ACHN (cell line): ENCODE measurements at places on chromosomes 2 and 18.

GRCh38 chr18:34153711-34154110, 71.0 kb downstream of the NOL4 start:
- peak; percentile 15 for DNase-seq

GRCh38 chr18:59660786-59661743, 36.2 kb downstream of the CCBE1 start:
- no peak for DNase-seq

DNA sequence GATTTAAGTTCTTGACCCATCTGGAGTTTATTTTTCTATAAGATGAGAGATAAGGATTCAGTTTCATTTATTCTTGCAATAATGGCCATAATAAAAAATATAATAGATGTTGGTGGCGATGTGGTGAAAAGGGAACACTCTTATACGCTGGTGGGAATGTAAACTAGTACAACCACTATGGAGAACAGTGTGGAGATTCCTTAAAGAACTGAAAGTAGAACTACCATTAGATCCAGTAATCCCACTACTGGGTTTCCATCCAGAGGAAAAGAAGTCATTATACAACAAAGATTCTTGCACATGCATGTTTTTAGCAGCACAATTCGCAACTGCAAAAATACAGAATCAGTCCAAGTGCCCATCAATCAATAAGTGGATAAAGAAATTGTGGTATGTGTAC, 1040.5 kb upstream of the GYPC start:
- no peak for DNase-seq

DNA sequence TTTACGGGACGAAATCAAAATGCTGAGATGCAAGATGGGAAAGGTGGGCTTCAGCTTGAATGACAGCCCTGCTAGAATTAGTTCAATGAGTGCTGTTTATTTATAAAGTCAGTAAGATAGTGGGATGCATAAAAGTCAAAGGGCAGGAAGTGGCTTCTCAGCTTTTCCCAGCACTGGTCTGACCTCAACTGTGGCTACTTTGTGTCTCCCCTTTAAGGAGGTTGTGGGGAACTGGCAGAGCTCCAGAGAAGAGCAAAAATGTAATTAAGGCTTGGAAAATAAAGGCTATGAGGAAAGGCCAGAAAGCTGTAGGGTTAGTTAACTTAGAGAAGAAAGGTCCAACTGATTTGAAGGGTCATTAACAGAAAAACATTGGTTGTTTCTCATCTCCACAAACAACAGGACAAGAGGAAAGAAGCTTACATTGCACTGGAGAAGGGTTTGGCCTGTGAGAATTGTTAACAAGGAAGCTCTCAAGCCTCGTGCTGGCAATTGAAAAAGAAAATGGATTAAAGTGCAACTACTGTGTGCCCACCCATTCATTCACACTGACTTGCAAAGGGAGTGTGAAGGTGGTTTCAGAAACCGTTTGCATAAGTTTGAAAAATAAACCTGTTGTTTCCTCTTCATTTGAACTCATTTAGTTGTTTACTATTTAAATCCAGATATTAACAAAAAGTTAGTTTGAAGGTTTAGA, 68.8 kb upstream of the CD28 start:
- DNase-seq = no peak

DNA sequence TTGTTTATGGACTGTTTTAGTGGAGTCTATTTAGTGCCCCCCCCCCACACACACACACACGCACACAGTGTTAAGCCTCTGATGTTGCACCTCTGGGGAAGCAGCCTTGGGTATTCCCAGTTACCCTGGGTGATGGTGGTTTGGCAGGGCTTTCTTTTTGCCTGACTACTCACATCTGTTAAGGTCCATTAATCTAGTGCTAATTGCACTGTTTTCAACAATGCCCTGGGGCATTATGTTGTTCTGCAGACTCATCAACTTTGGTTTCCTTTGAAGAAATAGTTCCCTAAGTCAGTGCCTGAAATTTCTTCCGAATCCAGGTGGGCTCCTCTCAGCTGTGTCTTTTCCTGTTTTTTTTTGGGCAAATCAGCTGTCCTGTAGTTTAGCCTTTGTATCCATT, 34.7 kb downstream of the SPOPL start:
- no peak for DNase-seq

- DNase-seq = no peak
Measured at GRCh38 chr2:7020059-7020458, 102.8 kb downstream of the RNF144A start.

DNA sequence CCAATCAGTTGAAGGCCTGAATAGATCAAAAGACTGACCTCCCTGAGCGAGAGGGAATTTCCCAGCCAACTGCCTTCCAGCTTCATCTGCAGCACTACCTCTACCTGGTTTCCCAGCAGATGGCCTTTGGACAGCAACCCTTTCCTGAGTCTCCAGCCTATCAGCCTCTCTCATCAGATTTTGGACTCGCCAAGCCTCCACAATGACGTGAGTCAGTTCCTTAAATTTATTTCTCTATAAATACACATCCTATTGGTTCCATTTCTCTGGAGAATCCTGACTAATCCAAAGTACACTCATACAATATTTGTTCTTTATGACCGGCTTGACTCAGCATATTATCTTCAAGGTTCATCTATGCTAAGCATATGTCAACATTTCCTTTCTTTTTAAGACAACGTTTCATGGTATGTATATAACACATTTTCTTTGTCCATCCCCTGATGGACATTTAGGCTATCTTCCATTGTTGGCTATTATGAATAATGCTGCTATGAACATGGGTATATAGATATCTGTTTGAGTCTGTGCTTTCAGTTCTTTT, 294.6 kb downstream of the LRATD1 start:
- DNase-seq = no peak

- DNase-seq = no peak
Measured at GRCh38 chr18:70036771-70037347, 89.2 kb upstream of the CD226 start.

GRCh38 chr2:8774371-8774770, 63.0 kb downstream of the KIDINS220 start:
- DNase-seq = no peak

- no peak for DNase-seq
Measured at GRCh38 chr2:237888389-237888788, 29.0 kb downstream of the RAMP1 start.

- no peak for DNase-seq
Measured at GRCh38 chr2:211435331-211435730, 878.9 kb downstream of the CPS1 start.

GRCh38 chr2:151459358-151459757, 49.7 kb downstream of the RIF1 start:
- no peak for DNase-seq

- no peak for DNase-seq
Measured at GRCh38 chr2:150491943-150492342, 4.5 kb upstream of the RND3 start.

- no peak for DNase-seq
Measured at GRCh38 chr2:17515652-17516051, 2.6 kb downstream of the RAD51AP2 start.

DNA sequence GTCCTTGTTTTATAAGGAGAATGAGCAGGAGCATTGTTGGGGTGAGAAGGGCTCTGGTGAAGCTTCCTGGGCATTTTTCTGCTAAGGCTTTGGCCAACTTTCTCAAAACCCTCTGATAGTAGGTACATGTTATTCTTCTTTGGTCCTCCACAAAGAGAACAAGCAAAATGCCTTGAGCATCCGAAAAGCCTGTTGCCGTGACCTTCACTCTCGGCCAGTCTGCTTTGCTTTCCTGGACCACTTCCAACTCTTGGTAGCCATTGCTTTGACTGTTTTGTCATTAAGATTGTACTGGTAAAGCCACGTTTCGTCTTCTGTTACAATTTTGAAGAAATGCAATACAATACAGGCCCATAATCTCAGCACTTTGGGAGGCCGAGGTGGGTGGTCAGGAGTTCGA, 27.4 kb upstream of the ALLC start:
- DNase-seq = no peak

GRCh38 chr2:23034996-23035395, 350.0 kb upstream of the KLHL29 start:
- no peak for DNase-seq

DNA sequence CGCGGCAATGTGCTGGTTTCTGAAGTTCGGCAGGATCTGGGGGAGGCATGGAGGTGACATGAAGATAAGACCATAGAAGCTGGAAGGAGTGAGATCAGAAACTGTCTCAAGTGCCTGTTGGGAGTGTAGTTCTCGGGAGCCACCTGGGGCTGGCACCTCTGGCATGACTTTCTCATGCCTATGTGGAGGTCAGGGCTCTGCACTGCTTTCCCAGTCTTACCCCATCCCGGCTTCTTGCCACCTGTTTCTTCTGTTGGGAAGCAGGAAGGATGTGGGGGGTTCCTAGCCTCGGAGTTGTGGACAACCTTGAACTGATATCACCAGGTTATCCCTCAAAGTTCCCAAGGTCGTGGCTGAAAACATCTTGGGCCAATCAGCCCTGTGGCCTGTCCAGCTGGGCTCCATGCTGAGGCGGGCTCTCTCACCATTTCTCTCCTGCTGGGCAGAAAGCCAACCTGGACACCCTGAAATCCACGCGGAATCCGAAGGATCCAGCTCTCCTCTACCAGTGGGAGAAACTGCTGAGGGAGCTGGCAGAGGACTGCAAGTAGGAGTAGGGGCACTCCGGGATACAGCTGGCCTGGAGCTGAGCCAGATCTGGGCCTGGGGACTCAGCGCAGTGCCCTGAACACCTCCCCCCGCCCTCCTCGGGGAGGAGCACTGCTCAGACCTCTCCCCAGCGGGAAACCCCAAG, 42.5 kb downstream of the FER1L5 start:
- DNase-seq = no peak

- no peak for DNase-seq
Measured at GRCh38 chr2:131027566-131028528, 65.4 kb downstream of the FAM168B start.

GRCh38 chr2:96251721-96252292, 14.0 kb downstream of the TMEM127 start:
- DNase-seq = peak; percentile 95

DNA sequence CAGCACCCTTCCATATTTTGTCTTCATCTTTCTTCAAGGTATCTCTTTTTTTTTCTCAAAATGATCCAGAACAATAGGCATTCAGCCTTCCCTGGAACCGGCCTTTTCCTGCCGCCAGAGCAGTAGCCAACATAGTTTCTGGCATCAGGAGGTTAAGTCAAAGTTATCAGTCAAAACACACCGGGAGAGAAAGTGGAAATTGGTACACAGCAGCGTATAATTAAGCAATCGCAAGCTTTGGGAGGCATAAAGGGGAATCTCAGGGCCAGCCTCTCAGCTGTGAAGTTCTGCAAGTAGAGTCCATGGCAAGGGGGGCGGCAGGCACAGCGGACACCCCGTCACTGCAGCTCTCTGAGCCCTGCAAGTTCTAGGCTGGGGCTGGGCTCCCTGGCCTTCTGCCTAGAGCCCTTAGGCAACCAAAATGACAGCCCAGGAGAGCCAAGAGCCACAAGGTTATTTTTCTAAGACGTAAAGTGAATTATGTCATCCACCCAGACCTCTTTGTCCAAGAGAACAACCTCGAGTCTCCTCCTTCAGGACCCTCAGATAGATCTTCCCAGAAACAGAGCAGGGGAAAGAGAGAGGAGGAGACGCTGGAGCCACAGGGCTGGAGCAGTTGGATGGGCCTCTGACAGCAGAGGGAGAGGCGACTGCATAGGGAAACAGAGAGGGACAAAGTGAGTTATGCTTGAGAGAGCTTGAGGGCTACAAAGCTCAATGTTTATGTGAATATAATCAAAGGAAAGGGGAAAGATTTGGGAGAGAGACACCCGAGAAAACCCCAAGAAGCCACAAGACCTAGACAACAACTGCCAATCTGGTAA, 114.7 kb downstream of the BCL2L11 start:
- DNase-seq = no peak

DNA sequence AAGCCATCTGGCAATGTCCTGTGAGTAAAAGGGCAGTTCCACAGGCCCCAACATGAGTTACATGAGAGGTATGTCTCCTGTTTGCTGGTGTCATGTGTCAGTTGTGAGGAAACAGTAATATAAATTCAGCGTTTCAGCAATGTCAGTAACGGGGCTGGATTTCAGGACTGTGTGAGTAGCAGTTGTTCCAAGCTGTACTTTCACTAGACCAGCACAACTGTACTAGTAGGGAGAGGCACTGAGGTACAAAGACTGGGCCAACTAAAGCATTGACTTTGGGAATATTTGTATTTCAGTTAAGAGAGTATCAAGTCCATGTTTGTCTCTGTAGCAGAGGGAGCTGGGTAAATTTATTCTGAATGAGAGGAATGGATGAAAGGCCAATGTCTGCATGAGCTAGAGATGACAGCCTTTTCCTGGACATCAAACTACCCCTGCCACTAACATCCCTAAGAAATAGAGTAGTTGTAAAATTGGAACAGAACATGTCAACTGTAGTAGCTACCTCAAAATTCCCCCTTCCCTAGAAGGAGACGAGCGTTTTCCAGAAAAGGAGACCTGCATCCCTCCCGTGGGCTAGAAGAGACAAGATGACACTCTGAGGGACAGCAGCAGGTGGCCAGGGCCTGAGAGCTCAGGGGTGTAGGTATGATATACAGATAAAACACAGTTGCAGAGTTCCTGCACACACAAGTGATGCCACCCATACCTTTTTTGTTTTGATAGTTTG, 24.4 kb downstream of the EIF4E2 start:
- no peak for DNase-seq

DNA sequence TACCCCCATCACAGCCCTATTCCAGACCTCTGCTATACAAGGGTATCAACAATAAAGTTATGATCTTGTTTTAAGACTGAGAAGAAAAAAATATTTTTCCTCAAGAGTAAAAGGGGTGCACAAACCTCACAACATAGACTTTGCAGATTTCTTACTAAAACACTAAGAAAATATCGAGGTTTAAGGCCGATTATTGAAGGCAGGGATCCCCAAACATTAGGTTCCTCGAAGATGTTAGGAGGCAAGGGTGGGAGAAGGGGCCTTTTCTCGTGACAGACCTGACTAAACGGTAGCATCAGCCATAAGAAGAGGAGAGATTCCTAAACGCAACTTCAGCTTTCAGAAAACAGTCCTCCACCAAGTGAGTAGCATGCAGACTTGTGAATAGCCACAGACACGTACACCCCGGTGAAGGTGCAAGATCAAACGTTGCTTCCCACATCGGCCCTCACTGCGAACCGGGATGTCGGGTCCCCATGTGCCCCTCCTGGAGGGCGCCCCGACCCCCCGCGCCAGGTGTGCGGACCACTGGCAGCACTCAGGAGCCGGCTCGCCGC, 678 bp downstream of the PIAS2 start:
- peak; percentile 33 for DNase-seq

GRCh38 chr2:237315170-237315828, 98.7 kb downstream of the COL6A3 start:
- DNase-seq = no peak

GRCh38 chr2:43083710-43084698, 142.4 kb downstream of the ZFP36L2 start:
- DNase-seq = no peak

DNA sequence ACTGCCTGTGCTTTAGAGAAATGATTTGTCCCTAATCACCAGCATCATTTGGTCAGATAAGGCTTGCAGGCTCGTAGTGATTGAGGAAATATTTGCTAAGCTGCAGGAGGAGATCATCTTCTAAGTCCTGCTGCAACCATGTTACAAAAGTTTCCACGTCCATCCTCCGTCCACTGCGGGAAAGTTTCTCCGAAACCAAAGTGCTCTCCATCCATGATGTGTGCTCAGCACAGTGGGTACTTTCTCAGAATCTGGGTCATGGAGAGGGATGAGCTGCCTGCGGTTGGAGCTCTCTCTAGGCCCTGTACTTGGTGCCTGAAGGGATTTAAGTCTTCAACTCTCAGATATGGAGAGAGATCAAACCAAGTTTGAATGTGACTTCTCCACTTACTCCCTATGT, 39.3 kb downstream of the IL1RL2 start:
- DNase-seq = no peak
